ENCODE measurements at places on chromosomes 13 and 19.

GRCh38 chr19:8311461-8312260 lies 3.5 kb upstream of the CD320 start:
- DNase-seq: no peak
- peak overlapping the region; percentile 29 for H3K27ac ChIP-seq
- H3K4me1 ChIP-seq: peaks cover 31% of the 10 kb centered on the region

DNA sequence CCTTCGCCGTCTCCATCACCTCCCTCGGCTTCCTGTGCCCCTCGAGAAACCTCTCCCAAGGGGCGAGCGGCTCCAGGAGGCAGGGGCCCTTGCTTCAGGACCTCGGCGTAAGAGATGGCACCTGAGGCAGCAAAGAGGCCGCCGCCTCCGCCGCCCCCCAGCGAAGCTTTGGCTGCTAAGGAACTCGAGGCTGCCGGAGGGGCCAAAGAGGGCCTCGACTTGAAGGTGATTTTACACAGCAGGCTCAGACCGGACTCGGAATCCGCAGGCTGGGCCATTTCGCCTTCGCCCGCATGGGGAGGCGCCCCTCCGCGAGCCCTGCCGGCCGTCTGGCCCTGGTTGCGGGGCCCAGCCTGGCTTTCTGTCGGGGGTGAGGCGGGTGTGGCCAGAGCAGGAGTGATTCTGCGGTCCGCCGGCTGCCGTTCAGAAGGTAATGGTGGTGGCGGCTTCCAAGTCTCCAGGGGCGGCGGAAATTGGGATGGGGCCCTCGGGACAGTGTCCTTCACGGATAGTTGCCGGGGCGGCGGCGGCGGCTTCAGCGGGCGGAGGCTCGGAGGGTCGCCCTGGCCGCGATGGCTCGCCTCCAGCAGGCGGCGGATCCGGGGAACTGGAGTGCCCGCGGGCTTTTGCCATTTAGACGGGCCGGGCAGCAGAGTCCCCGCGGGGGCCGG lies 1.4 kb downstream of the GGN start:
- H3K27ac ChIP-seq: no peak overlapping the region
- H3K4me3 ChIP-seq: no peak overlapping the region
- peaks cover 32% of the 10 kb centered on the region for H3K4me1 ChIP-seq

DNA sequence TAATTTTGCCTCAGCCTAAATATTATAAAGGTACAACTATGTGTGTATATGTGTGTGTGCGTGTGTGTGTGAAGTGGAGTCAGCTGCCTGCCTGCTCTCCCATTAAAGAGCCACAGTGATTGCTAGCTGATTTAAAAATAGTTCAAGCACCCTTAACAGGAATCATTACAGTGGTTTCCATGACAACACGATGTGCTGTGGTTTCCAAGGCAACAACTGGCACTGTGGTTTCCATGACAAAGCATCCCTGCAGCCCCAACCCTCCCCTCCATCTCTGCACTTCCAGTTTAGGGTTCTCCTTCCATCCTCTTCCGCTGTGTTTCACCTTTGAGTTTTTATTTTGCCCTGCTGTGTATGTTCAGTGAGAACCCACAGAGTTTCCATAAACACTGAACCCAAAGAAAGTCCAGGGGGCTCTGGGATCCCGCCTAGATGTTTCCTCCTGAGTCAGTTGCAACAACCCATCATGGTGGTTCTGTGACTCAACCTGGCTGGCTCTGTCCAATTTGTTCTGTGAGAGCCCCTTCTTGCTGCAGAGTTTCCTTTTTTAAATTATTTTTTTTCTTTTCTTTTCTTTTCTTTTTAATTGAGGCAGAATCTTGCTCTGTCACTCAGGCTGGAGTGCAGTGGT lies 7.1 kb upstream of the PNMA8A start:
- H3K4me1 ChIP-seq: peaks cover 46% of the 10 kb centered on the region
- H3K4me3 ChIP-seq: no peak overlapping the region
- H3K27me3 ChIP-seq: no peaks in the 10 kb centered on the region

DNA sequence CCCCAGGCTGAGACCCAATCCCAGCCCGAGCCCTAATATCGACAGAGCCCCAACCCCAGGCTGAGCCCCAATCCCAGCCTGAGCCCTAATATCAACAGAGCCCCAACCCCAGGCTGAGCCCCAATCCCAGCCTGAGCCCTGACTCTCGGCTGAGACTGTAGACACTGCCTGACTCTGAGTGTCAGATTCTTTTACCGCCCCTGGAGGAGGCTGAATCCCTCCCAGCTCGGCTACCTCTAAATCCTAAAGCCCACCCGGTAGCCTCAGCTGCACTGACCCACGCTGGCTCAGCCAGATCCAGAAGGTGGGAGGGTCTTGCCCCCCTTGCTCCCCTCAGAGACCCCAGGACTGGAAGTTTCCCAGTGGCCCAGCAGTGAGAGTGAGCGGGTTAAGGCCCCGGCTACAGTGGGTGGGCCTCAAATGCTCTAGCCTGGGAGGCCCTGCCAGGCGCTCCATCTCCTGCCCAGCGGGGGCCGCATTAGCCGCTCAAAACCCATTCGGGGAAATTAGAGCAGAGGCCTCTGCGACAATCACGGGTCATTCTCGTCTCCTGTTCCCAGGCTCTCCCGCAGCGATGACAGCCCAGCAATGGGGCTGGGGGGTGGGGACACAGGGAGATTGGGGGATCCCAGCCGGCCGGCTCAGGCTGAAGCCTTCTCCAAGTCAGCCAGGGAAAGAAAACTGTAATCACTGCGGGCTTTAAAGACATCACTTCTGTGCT lies 43.8 kb downstream of the ZNRF4 start:
- no peak for DNase-seq
- no peaks in the 10 kb centered on the region for H3K36me3 ChIP-seq
- H3K4me1 ChIP-seq: no peaks in the 10 kb centered on the region

DNA sequence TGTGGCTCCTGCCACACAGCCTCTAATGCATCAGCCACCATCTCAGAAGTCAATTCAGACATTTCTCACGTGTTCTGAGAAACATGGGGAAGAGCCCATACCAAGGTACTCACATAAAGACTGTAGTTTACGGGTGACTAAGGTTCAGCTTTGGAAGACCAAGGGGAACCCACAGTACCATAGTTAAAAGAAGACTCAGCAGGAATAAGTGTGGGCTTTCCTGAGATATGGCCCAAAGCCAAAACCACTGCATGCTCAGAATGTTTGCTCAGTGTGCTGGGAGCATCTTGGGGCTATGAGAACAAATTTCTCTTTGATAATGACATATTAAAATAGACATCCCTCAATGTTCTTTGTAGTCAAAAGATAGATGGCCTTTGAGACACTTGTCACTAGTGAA lies 283.8 kb downstream of the DCT start:
- DNase-seq: no peak
- H3K4me3 ChIP-seq: no peak overlapping the region
- H3K27ac ChIP-seq: no peak overlapping the region

GRCh38 chr19:33210266-33210940 lies 15.2 kb downstream of the SLC7A10 start:
- H3K27ac ChIP-seq: no peak overlapping the region
- DNase-seq: no peak
- peaks cover 20% of the 10 kb centered on the region for H3K36me3 ChIP-seq

DNA sequence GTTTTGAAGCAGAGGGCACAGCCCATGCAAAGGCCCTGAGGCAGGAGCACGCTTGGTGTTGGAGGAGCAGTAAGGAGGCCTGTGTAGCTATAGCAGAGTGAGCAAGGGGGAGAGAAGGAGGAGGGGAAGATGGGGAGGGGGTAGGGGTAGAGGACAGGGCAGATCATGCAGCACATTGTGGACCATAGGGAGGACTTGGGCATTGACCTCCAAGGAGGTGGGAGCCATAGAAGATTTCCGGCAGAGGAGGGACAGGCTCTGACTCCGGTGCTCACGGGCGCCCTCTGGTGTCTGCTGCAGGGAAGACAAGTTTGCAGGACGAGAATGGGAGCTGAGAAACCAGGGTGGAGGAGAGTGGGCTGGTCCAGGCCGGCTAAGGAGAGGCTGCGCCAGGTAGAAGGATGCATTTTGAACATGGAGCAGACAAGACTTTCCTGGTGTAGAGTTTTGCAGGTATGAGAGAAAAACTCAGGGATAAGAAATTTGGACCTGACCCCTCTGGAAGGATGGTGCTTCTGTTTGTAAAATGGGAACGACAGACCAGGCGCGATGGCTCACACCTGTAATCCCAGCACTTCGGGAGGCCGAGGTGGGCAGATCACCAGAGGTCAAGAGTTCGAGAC lies 13.7 kb upstream of the CREB3L3 start:
- H3K27me3 ChIP-seq: peaks cover 2% of the 10 kb centered on the region
- H3K27ac ChIP-seq: no peak overlapping the region
- no peak overlapping the region for H3K4me3 ChIP-seq
- DNase-seq: peak; percentile 46
- no peaks in the 10 kb centered on the region for H3K36me3 ChIP-seq

GRCh38 chr13:99486996-99487395 lies 14.3 kb upstream of the TM9SF2 start:
- H3K27ac ChIP-seq: no peak overlapping the region
- H3K27me3 ChIP-seq: peaks cover 2% of the 10 kb centered on the region
- no peaks in the 10 kb centered on the region for H3K4me1 ChIP-seq
- H3K4me3 ChIP-seq: no peak overlapping the region

GRCh38 chr13:95588721-95589120 lies 36.2 kb downstream of the CLDN10 start:
- no peak overlapping the region for H3K27ac ChIP-seq
- H3K4me3 ChIP-seq: no peak overlapping the region
- peaks cover 33% of the 10 kb centered on the region for H3K36me3 ChIP-seq

- DNase-seq: no peak
- H3K27ac ChIP-seq: no peak overlapping the region
- peaks cover 2% of the 10 kb centered on the region for H3K4me1 ChIP-seq
- no peaks in the 10 kb centered on the region for H3K27me3 ChIP-seq
These were observed 196.1 kb upstream of the RXFP2 start for GRCh38 chr13:31543190-31543589.

DNA sequence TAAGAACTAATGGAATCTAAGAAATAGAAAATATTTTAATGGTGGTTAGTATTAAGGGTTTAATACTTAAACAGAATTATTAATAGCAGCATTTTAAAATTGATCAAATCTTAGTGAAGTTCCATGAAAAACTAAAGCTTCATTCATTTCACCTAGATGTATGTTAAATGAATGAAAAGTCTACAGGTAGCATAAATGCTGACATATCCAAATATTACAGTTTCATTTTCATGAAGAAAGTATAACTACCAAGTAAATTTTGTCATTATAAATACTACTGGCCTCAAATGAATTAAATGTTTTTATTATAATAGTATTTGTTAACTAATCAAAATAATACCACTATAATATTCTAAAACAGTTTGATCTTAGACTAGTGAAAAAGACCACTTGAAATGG lies 403.3 kb downstream of the LIG4 start:
- H3K4me3 ChIP-seq: no peak overlapping the region
- H3K4me1 ChIP-seq: no peaks in the 10 kb centered on the region
- no peaks in the 10 kb centered on the region for H3K27me3 ChIP-seq
- no peak for DNase-seq
- H3K27ac ChIP-seq: no peak overlapping the region
- H3K36me3 ChIP-seq: no peaks in the 10 kb centered on the region

- H3K4me3 ChIP-seq: no peak overlapping the region
- no peaks in the 10 kb centered on the region for H3K27me3 ChIP-seq
- H3K4me1 ChIP-seq: no peaks in the 10 kb centered on the region
- peak; percentile 76 for DNase-seq
These were observed 71.0 kb downstream of the ITGBL1 start for GRCh38 chr13:101523154-101524131.

- peaks cover 5% of the 10 kb centered on the region for H3K27me3 ChIP-seq
- H3K36me3 ChIP-seq: no peaks in the 10 kb centered on the region
- peak; percentile 55 for DNase-seq
- H3K27ac ChIP-seq: no peak overlapping the region
- no peak overlapping the region for H3K4me3 ChIP-seq
These were observed 38.2 kb upstream of the SIAH3 start for GRCh38 chr13:45889590-45890243.

GRCh38 chr19:49641688-49642491 lies at the start of gene SCAF1:
TSS of gene SCAF1 (plus strand) at chr19:49642209. CDS start at chr19:49645027, 2,818 bp downstream.
- H3K4me1 ChIP-seq: peaks cover 51% of the 10 kb centered on the region
- H3K36me3 ChIP-seq: peaks cover 25% of the 10 kb centered on the region
- H3K27ac ChIP-seq: peak within 1 kb of the TSS; percentile 100
- peak within 1 kb of the TSS; percentile 92 for H3K4me3 ChIP-seq

- H3K36me3 ChIP-seq: no peaks in the 10 kb centered on the region
- peaks cover 5% of the 10 kb centered on the region for H3K4me1 ChIP-seq
- DNase-seq: no peak
- H3K4me3 ChIP-seq: no peak overlapping the region
- peaks cover 15% of the 10 kb centered on the region for H3K27me3 ChIP-seq
These were observed 514 bp upstream of the MCEMP1 start for GRCh38 chr19:7676376-7676775.

DNA sequence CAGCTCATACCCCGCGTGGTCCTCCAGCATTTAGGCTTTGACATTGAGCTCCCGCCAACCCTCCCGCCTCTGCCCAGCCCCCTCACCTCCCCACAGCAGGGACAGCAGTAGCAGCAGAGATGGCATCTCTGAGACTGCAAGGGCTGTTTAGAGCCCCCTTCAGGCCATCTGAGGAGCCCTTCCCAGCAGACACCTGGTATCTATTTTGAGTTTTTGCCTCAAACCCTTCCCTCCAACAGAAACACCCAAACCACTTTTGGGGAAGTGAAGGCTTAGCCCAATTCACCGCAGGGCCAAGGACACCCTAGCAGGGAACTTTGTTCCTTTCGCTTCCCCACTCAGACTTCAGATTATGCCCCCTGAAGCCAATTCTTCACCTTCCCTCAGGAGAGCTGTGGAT lies 6.3 kb upstream of the ZNF175 start:
- no peaks in the 10 kb centered on the region for H3K36me3 ChIP-seq
- no peak overlapping the region for H3K27ac ChIP-seq
- peaks cover 12% of the 10 kb centered on the region for H3K27me3 ChIP-seq
- no peak for DNase-seq

- DNase-seq: no peak
- no peak overlapping the region for H3K27ac ChIP-seq
- H3K4me1 ChIP-seq: peaks cover 17% of the 10 kb centered on the region
- no peaks in the 10 kb centered on the region for H3K27me3 ChIP-seq
- no peak overlapping the region for H3K4me3 ChIP-seq
- H3K36me3 ChIP-seq: peaks cover 42% of the 10 kb centered on the region
These were observed 89.6 kb upstream of the SLC15A1 start for GRCh38 chr13:98842070-98842469.

DNA sequence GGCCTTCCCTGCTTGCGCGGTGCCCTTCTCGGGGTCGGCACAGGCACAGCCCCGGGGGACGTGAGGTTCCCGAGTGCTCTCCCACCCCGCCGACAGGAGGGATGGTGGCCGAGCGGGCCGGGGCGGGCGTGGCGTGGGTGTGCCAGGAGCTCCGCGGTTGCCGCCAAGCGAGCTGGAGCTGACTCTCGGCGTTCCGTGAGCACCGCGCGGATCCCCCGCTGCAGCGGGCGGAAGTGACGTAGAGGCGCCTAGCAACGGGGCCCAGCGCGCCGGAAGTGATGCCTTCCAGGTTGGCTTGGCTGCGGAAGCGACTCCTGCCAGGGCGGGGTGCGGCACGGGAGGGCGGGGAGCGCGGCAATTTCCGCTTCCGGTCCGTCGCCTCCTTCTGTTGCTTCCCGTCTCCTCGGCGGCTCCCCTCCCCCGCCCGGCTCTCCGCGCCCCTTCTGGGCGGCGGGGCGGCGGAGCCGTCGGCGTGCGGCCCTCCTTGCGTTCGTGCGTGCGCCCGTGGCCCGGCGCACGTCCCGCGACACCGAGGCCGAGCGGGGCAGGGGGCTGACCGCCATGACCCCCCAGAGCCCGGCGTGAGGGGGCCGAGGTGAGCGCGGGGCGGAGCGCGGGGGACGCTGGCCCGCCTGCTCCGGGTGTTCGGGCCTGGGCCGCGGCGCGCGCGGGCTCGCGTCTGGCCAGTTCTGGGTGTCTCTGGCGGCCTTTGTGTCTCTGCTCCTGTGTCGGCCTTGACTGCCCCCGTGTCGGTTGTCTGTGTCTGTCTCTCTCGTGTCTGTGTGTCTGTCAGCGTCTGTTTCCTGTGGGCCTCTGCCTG lies at the start of gene EPN1:
Gene EPN1 (plus strand): TSS at position 386 of the 820 bp plus-strand sequence. CDS start 3,402 bp downstream, outside the sequence.
- peaks cover 34% of the 10 kb centered on the region for H3K4me1 ChIP-seq
- DNase-seq: peak; percentile 98
- peak within 1 kb of the TSS; percentile 76 for H3K4me3 ChIP-seq
- H3K36me3 ChIP-seq: peaks cover 51% of the 10 kb centered on the region
- H3K27ac ChIP-seq: peak within 1 kb of the TSS; percentile 86
- no peaks in the 10 kb centered on the region for H3K27me3 ChIP-seq
